ENCODE measurements at places on chromosomes 12 and 14. TPM values are rescaled to one million over a fixed set of nuclear protein-coding genes. Genes with fewer than 3 reads are reported as not detected.

GRCh38 chr12:95634622-95635621, 83.6 kb upstream of the USP44 start:
- DNase-seq, result peak; percentile 97

DNA sequence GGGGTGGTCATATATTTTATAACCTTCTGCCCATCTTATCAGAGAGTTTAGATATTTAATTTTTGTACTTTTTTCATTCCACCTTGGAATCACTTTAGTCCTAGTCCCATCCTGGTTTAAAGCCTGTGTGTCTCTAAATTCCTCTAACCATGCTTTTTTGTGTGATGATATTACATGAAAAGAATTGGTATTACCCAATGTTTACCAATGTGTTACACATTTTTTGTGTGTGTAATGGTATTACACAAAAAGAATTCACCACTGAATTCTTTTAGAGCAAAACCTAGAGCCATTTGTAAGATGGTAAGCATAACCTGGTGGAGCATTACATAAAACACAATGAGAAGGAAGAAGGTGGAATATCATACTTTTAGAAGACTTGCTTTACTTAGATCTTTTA, 77.5 kb downstream of the FAR2 start:
- DNase-seq, result peak; percentile 53

DNA sequence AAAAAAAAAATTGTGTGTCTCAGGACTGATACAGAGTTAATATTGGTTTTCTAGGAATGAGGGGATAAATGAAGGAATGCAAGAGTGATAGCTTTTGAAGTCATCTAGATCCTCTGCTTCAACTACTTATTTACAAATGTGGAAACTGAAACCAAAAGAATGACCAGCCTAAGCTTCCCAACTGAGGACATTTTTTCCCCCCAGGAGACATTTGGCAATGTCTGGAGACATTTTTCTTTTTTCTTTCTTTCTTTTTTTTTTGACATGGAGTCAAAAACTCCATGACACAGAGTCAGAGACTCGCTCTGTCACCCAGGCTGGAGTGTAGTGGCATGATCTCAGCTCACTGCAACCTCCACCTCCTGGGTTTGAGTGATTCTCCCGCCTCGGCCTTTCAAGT, 15.3 kb downstream of the DLK1 start:
- no peak for DNase-seq

GRCh38 chr12:34403706-34404376, 381.5 kb downstream of the ALG10 start:
- DNase-seq, result no peak

DNA sequence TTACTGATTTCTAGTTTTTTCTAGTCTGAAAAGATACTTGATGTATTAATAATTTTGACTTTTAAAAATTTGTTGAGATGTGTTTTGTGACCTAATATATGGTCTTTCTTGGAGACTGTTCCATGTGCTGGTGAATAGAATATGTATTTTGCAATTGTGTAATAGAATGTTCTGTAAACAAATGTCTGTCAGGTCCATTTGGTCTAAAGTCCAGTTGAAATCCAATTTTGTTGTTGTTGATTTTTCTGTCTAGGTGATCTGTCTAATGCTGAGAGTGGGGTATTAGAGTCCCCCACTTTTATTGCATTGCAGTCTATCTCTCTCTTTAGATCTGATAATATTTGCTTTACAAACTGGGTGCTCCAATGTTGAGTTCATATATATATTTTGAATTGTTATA, 175.8 kb downstream of the RPAP3 start:
- DNase-seq, result no peak

GRCh38 chr12:29147731-29148595, 1.1 kb upstream of the FAR2 start:
- peak; percentile 42 for DNase-seq

- DNase-seq, result peak; percentile 47
Measured at GRCh38 chr14:68404652-68405183, 388.1 kb downstream of the ZFP36L1 start.

DNA sequence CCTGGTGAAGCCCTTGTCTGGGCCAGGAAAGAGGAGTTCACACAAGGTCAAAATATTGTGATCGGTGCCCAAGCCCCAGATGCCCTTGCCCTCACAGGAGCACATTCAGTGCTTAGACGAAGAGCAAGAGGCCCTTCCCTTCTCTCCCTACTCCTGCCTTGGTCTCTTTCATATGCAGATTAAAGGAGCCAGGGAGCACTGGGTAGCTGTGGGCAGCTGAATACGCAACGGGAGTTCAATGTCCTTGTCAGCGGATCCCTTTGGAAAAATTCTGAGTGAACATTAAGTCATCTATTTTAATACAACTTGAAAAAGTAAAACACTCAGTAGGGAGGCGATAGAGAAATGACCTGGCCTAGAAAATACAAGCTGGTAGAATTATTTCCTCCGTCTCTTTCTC, 1489.4 kb downstream of the AACS start:
- DNase-seq, result no peak

Gene KRT8
- 309 TPM for total RNA-seq

- peak; percentile 89 for DNase-seq
Measured at GRCh38 chr14:89378119-89378518, 38.9 kb downstream of the FOXN3 start.

- DNase-seq, result peak; percentile 55
Measured at GRCh38 chr14:78278464-78279250, 108.5 kb downstream of the NRXN3 start.

DNA sequence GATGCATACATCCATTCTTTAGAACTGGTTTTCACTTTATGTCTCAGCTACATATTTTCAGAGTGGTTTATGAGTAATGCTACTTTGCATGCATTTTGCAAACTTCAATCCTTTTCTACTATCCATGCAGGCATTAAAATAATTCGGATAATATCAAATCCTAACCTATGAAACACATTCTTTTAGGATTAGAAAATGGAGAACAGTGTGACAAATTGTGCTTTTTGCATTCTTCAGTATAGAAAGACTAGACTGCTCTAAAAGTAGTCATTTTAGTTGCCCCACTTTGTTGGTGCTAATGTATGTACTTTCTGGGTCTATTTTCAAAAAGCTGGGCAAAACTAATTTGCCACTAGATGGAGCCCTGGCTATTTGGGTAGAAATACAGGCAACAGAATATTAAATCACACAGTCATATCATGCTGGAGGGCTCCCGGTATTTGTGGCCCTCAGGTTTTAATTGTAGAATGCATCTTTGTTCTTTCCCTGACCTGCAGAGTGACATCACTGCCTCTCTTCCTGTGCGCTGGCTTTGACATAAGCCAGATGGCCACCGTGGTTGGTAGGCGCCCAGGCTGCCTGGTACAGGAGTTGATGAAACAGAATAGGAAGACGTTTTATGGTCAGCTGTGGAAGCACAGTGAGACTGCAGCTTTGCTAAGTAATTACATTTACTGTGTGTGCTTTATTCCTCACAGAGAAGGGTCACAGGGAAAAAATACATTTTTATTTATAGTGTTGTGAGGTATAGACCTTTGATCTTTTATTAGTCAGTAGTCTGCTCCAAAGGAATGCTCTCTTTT, 28.1 kb downstream of the MSRB3 start:
- DNase-seq, result peak; percentile 62

GRCh38 chr12:104703372-104703771, 246.6 kb downstream of the CHST11 start:
- DNase-seq, result no peak

Gene SEC23A
- total RNA-seq, result 211 TPM

DNA sequence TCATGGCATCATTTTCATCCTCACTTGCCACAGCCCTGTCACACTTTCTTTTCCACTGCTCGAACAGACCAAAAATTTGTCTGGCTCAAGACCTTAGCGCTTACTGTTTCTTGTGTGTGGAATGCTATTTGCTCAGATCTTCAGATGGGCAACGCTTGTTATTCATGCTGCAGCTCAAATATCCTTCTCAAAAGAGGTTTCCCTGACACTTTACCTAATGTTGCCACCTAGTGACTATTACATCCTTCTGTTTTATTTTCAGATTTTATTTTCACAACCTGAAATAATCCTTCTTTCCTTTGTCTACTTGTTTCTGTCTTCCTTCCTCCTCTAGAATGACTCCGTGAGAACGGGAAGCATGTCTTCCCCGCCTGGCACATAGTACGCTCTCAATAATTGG, 5.6 kb downstream of the FBXO33 start:
- DNase-seq, result peak; percentile 55
